ENCODE measurements at places on chromosomes 2 and 18.

GRCh38 chr2:120693121-120693520 lies 42.5 kb upstream of the GLI2 start:
- no peak for DNase-seq

DNA sequence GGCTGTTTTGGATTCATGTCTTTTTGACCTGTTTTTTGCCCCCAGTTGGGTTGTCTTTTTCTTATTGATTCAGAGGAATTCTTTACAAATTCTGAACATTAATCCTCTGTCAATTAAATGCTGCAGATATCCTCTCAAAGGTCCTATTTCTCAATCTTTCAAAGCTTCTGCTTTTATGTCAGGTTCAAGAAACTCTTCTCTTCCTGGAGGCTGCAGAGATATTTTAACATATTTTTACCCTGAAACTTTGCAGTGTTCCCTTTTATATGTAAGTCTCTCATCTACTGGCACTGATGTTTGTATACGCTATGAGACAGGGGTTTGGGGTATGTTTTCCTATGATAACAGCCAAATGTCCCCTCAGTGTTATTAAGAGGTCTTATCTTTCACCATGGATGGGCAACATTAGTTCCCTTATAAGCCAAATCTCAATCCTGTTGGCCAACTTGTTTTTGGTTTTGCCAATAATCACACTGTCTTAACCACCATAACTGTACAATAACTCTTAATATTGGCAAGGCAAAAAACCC lies 159.3 kb downstream of the HDAC4 start:
- no peak for DNase-seq

- DNase-seq: no peak
Measured at GRCh38 chr2:40284797-40285196, 167.1 kb downstream of the SLC8A1 start.

DNA sequence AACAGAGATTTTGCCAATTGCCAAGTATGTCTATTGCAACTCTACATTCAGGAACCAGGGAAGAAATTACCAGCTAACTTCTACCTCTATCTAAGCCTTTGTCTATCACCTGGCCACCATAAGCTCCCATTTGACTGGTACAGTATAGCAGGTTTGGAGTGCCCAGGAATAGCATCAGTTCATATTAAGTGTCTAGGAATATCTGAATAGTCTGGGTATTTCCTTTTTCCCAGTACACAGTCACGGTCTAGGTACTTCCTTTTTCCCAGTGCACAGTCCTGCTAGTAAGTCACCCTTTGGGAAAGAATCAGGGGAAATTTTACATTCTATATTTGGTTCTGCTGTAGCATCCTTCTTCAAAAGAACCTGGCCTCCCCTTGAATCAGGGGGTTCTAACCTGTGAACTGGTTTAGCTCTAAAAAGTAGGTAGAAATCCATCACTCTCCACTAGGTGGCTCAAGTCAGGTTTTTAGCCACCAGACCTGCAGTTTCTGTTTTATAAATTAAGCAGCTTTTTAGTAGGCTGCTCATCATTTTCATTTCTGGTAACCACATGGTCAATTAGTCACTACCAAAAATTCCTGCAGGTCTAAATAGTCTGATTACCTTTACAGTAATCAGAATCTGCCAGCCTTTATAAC lies 49.3 kb upstream of the DNAJC10 start:
- DNase-seq: no peak

- no peak for DNase-seq
Measured at GRCh38 chr2:85791704-85792565, 38.1 kb downstream of the ATOH8 start.

DNA sequence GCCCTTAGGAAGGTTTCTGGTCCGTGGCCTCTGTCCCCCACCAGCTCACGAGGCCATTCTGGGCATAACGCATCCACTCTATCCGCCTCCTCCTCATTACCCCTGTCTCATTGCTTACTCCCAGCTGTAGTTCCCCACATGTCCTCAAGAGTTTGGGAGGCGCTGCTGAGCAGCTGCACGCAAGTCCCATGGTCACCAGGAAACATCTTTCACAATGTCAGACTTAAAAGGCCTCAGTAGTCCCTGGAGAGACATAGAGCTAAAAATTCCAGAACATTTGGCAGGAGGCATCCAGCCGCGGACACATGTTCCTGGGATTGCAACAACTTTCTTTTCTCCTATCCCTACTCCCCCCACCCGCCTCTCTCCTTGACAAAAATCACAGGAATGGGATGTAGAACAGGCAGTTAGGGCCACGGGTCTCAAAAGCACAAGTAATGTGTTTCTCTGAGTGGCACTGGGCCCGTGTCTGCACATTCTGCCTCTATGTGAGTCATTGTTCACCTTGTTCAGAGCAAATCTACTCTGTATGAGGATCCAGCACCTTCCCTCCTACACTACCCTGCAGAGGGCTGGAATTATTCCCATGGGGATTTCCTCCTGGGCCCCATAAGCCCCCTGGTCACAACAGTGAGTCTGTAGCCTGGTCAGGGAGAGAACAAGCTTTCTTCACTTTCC lies 8.1 kb downstream of the LBH start:
- peak; percentile 85 for DNase-seq

DNA sequence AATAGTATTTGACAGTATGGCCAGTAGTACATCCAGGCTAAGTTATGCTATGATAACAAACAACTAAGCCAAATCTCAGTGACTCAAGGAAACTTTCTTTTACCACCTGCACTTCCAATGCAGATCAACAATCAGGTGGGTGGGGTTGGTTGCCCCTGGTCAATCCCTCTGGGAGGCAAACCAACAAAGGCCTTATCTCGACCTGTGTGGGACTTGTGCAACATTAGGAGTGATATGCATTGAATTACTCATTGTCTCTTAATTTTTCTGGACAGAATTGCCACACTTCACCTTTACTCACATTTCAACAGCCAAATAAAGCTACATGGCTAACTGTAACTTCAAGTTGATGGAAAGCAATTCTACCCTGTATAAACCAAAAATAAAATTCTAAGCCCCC lies 1049.3 kb upstream of the CDH2 start:
- DNase-seq: peak; percentile 9

DNA sequence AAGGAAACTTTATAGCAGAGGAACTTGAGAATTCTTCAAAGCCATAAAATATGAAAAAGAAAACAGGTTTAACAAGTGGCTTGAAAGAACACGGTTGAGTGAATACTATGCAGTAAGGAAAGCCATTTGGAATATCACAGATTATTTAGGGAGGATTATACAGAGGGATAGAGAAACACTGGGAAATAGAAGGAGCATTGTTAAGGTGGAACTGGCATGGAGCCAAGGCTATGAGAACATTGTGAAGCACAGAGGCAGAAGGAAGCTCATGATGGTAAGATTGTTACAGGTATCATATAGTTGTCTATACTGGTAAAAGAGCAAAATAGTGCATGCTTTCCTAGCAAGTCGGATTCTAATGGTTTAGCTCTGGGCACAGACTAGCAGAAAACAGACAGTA lies 87.1 kb downstream of the SS18 start:
- DNase-seq: no peak

GRCh38 chr2:217482056-217482710 lies 520.6 kb downstream of the TNS1 start:
- DNase-seq: no peak

GRCh38 chr2:36973320-36973719 lies 7.0 kb upstream of the STRN start:
- no peak for DNase-seq

- DNase-seq: no peak
Measured at GRCh38 chr18:23143016-23143814, 7.9 kb downstream of the CABLES1 start.

- DNase-seq: no peak
Measured at GRCh38 chr2:217102956-217103355, 243.1 kb upstream of the TNP1 start.

- DNase-seq: peak; percentile 87
Measured at GRCh38 chr18:41940506-41941215, 14.4 kb upstream of the PIK3C3 start.

- no peak for DNase-seq
Measured at GRCh38 chr2:186382932-186383331, 103.1 kb upstream of the ZC3H15 start.

DNA sequence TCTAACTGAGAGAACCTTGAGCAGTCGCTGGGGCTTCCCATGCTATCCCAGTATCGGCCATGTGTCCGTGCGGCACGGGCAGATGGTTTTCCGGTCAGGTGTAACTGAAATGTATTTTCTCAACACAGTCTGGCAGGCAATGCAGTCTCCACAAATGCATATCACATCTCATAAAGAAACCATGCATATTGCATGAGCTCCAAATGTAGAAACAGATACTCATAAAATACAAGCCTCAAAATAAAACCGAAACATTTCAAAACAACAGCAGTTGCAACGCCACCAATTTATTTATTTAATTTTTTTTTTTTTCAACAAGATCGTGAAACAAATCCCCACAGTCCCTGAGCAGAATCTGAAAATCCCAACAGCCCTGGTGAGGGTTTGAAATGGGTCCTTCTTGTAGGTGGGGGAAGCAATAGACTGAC lies 299.4 kb downstream of the LPIN1 start:
- DNase-seq: no peak

GRCh38 chr18:37483221-37483971 lies 82.2 kb downstream of the CELF4 start:
- DNase-seq: no peak
